ENCODE measurements at places on chromosomes 1 and 21.

- DNase-seq: no peak
Observed at GRCh38 chr1:236015539-236015938, 49.4 kb downstream of the NID1 start.

- DNase-seq: no peak
Observed at GRCh38 chr21:45226540-45227326, 61.0 kb downstream of the POFUT2 start.

- no peak for DNase-seq
Observed at GRCh38 chr1:174070614-174071013, 48.5 kb upstream of the RC3H1 start.

DNA sequence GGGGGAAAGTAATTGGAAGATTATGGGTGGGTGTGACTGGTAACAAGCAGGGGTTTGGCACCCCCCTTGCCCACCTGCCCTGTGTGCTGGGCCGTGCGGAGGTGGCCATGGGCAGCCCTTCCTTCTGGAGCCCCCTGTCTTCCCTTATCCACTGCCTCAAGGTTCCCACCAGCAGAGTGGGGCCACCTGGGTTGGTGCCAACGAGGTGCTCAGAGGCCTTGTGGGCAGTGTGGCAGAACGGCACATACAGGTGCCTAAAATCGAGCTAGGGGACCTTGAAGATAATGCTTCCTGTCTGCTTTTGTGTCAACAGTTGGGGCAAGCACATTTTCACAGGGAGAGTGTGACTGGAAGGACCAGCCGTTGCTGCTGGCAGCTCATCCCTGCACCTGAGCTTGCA, 161.8 kb downstream of the PCBP3 start:
- DNase-seq: no peak

DNA sequence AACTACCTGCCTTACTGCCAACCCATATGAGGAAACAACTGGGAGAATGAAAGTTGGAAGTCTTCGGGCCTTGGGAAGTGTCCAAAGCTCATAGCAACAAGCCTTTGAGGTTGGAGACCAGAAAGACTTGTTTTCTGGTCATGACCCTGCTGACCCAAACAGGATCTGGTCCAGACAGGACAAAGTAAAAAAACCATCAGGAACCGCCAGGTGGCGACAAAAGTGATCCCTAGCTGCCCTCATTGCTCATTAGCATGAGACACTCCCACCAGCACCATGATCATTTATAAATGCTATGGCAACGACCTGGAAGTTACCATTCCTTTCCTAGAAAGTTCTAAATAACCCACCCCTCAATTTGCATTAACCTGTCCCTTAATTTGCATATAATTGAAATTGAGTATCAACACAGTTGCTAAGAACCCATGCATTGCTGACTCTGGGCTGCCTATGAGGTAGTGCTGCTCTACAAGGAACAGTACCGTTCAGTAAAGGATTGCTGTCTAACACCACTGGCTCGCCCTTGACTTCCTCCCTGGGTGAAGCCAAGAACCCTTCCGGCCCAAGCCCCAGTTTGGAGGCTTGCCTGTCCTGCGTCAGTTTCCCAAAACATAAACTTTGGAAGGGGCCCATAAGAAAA, 89.0 kb downstream of the URB2 start:
- peak; percentile 2 for DNase-seq

DNA sequence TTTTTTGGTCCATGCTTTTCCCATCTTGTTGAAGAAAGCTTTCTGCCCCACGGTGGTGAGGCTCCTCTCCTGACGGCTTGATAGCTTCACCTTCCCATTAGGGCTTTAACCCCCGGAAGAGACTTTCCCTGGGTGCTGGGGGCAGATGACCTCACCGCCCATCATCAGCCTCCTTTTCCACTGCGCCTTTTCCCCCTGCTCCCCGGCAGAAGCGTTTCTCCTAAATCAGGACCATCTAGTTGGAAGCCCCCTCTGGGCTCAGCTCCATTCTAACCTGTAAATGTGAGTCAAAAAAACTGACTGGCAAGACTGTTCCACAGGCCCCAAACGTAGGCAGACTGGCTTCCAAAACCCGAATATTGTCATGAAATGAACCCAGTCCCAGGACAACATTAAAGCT, 6.7 kb downstream of the POFUT2 start:
- DNase-seq: no peak

- DNase-seq: peak; percentile 94
Observed at GRCh38 chr1:50620680-50621329, 197.6 kb upstream of the DMRTA2 start.

- peak; percentile 97 for DNase-seq
Observed at GRCh38 chr1:77322061-77322900, 40.5 kb downstream of the AK5 start.

DNA sequence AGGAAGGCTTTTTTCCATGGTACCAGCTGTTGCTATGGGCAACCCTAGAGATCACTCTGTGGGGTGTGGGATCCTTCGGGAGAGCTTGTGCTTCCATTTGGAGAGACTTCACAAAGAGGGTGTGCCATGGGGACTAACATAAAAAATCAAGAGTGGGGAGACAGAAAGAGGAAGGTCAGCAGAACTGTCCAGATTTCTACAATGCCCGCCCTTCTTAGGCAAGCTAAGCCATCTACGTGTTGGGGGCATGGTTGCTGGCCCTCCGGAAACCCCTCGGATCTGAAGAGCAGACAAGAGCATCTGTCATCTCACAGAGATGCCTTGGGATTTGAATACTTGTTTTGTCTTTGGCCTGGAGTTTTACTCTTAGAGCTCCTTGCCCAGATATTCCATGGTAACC, 83.9 kb upstream of the ZNF648 start:
- no peak for DNase-seq

DNA sequence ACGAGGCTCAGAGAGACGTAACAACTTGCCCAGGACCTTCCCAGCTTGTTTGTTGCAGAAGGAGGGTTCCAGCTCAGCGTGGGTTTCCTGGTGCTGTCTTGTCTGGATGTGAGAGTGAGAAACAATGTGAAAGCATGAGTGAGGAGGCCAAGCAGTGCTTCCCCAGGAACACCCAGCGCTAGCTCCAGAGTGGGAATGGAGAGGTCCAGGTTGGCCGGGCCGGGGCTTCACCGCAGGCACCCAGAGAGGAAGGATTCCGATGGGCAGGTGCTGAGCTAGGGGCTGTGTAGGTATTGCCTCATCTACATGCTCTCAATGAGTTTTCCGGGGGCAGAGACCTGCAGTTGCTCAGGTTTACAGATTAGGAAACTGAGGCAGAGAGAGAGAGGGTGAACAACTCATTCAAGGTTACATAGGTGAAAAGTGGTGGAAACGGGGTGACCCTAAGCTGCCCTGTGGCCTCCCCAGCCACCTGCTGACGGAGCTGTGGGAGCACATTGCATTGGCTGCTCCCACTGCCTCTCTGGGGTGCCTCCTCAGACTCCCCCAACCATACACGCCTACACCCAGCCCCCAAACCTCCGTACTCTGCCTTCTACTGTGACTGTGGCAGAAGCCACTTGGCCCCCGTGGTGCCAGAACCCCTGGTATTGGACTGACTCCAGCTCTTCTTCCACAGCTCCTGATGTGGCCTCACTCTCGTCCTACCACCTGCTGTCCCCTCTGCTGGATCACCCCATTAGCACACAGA, 51.2 kb downstream of the B3GALT5 start:
- DNase-seq: no peak

DNA sequence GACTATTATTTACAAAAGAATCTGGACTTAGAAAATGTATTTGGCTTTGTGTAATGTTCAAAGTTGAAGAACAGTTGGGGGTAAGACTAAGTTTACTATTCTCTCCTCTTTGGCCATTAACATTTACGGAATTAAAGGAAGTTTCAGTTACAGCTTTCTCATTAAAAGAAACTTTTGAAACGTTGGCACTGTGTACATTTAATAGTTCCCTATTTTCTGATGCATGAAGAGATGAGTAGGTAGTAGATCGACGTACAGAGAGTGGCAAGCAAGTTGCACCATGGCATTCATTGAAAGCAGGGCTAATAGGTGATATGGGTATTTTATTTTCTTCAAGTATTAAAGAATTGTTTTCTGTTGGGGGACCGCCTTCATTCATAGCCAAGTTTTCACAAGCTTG, 3.2 kb downstream of the ASPM start:
- no peak for DNase-seq

DNA sequence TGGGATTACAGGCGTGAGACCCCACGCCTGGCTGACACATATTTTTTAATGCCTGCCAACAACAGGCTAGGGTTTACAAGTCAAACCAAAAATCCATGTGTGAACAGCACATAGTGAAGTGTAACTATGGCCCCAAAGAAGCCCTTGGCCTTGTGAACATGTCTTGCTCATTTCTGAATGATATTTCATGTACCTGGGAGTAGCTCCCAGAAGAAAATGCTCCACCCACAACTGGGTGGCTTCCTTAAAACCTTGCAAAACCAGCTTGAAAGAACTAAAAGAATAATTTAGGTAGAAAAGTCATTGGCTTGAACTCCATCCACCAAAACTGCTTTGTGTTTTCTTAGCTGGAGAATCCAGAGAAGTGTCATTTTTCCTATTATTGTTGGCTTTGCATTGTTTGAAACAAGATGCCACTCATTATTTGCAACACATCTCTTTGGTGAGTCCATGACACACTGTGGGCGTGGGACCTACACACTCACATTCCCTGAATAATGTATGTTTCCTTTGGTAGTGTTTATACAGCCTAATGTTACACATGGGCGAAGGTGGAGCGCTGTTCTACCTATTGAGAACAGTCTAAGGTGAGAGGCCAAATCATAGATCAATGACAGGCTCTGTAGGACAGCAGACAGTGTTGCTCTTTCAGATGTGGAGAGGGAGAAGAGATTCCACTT, 28.5 kb upstream of the SDE2 start:
- DNase-seq: no peak

GRCh38 chr1:39405358-39405757, 86.1 kb upstream of the BMP8A start:
- no peak for DNase-seq

DNA sequence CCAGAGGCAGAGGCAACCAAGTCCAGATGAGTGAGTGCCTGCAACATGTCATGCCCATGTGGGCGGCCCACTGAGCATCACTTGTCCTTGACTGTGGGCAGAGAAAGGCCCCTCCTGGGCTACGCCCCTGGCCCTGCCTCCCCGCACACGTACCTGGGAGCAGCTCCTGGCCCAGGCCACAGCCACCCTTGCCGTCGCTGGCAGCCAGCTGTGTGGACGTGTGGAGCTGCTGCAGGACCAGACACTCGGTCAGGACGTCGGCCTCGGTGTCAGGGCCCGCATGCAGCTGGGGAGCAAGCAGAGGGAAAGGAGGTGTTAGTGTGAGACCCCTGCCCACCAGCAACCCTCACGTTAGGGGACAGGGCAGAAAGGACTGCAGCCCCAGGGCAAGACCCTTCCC, 61.3 kb downstream of the DMRTB1 start:
- DNase-seq: no peak

DNA sequence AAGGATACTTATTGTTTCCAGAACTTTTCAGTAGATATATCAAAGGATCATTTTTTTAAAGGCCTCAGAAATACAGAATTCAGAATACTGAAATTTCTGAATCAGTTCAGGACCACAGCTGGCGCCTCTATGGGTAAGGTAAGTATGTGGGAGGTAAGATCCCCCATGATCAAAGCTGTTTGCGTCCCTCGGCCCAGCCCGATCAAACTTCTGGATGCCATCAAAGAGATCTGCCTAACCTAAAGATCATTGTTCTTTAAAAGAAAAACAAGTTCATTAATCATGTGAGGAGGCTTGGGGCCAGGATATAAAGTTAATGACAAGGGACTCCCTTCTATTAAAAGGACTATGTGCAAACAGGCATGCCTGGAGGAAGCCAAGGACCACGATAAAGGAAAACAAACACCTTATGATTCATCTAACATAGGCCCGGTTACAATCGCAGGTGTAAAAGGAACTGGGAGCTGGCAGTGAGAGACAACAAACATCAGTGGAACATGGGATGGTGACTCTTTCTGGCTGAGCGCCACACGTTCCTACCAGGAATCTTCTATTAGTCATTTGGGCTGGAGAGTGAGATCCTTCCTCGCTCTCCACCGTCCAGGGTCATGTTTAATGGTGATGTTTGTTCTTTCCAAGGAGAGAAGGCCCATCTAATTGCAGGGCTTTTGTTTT, 2.8 kb upstream of the BACE2 start:
- DNase-seq: peak; percentile 67

- no peak for DNase-seq
Observed at GRCh38 chr21:41951876-41952567, 1.8 kb downstream of the C2CD2 start.

DNA sequence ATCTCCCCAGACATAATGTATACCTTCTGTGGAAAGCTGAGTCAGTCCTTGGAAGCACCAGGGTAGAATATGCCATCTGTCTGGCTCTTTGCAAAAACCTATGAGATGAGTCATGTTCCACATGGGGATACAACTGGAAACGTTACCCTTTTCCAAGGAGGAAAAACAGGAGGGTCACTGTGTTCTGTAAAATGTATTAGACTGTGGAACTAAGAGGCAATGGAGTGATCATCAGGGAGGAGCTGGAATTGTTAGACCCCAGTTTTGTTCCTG, 16.1 kb upstream of the PSMD4 start:
- DNase-seq: peak; percentile 34

DNA sequence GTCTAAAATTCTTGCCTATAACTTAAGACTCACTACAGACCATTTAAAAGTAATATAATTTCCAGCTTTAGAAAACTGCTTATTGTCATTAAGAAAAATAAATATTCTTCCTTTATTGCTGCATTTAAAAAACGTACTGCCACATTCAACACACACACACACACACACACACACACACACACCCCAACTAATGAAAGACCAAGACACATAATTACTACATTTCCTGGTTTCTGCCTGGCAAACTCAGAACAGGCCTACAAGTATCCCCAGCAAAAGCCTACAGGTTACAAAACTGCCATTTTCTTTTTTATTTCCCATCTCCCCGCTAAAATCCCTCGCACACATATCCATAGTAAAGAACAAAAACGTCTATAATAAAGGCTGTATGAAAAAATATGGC, 1.5 kb downstream of the DENND2C start:
- peak; percentile 11 for DNase-seq

DNA sequence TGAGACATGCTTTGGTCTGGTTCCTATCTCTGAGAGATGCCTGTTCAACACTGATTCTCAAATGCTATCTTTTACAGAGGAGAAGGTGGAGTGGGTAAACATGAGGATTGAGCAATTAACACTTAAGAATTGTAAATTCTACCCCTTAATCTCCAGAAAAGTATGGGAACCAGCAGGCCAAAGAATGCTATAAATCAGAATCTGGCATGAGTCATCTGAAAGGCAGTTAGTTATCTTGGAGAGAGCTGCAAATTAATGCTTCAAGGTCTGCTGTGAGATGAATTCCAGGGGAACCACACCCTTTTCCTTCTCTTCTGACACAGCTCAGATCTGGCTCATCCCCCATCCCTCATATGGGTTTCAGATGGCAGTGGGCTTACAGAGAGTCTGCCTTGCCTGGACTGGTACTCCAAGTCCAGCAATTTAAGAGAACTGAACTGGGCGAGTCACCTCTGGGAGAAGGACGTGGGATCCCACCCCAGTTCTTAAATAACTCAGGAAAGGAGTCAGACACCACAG, 5.2 kb downstream of the S100A10 start:
- peak; percentile 98 for DNase-seq

- no peak for DNase-seq
Observed at GRCh38 chr1:172241540-172241939, 178.9 kb upstream of the C1orf105 start.

All from foreskin keratinocyte (primary cell).